ENCODE measurements at places on chromosomes 5 and 9.

DNA sequence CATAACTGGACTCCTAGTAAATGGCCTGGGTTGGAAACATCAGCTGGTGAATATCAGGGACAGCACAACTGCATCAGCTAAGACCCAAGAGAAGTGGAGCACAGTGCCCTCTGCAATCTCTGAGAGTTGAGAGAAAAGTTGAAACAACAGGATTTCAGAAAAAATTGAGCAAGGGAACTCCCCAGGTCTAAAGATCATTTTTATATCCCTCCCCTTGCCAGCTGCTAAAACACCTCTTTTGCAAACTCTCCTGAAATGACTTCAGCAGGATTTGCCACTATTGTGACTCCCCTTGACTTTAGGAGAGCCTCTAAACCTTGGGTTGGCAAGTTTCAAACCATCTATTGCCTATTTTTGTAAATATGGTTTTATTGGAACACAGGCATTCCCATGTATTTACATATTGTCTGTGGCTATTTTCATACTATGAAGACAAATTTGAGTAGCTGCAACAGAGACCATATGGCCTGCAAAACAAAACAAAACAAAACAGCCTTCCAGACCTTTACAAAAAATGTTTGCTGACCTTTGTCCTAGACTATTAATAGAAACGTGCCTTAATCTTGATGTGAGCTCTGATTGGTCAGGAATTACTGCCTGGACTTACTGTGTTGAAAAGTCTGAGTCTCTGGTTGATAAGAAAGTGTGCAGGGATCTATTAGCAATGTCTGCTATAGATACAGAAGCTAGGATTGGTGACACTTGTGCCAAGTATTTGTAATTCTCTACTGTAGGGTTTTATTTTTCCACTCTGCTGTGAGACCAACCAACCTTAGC, 37.7 kb upstream of the PLPPR1 start:
- no peak for DNase-seq

DNA sequence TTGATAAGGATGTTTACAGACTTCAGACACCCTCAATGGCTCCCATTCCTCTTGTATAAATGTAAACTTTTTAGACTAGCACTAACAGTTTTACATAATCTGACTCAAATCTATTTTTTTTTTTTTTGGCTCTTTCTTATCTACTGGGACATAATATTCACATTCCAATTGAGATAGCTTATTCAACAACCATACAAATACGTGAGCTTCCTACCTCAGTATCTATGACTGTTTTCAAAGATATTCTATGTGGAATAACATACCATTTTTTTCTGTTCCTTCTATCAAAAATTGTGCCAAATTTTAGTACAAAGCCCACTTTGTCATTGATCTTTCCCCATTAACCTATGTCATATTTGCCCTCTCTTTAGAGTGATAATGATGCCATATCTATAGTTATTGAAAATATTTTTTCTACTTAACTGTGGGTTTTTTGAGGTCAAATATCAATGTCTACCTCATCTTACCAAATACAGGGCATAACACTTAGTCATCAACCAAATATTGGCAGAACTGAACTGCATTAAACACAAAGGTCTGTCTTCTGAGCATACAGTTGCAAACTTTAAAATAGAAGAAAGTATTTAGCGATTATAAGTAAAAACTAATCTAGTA, 482.6 kb downstream of the PTPRD start:
- DNase-seq: no peak

GRCh38 chr9:69458176-69458575, 133.2 kb downstream of the ENTREP1 start:
- DNase-seq: no peak

DNA sequence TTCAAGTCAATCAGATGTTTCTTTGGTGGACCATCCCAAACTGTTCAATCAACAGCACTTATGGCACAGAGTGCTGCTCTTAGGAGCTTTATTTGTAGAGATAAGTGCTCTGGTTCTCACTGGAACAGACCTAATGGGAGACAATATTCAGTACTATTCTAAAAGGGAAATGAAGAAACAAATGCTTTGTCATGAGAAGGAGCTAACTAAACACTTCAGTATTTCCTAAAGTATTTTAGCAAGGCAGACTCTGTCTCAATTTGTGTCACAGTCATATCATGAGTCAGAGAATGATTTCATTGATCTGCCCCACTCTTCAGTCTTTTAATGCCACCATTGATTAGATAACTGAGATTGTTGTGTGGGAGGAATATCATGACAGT, 175.3 kb downstream of the SLF1 start:
- DNase-seq: no peak

GRCh38 chr5:149134778-149135500, 6.4 kb upstream of the ABLIM3 start:
- DNase-seq: no peak

DNA sequence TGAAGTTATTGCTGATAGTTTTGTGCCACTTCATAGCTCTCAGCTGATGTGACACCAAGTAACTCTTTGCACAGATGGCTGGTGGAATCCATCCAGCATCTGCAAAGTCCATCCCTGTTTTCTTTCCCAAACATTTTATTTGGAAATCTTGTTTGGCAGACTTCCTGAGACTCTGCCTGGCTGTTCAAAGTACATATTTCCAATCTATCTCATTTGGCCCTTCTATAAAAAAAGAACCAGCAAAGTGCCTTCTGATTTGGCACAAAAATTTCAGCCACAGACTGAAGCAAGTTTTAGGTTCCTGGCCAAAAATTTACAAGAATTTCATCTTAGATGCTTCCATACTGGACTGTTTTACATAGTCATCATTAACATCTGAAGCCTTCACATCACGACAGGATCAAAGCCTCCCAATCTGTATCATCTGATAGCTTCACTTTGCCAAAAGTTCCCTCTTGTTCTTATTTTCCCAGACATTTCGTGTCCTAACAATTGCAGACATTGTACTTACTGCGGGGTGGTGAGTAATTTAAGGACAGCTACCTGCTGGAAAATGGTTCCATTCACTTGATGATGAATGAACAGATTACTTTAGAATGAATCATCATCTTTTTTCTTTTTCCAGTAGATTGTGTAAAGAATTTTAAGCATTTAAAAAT, 377.3 kb downstream of the KIAA0825 start:
- DNase-seq: no peak

DNA sequence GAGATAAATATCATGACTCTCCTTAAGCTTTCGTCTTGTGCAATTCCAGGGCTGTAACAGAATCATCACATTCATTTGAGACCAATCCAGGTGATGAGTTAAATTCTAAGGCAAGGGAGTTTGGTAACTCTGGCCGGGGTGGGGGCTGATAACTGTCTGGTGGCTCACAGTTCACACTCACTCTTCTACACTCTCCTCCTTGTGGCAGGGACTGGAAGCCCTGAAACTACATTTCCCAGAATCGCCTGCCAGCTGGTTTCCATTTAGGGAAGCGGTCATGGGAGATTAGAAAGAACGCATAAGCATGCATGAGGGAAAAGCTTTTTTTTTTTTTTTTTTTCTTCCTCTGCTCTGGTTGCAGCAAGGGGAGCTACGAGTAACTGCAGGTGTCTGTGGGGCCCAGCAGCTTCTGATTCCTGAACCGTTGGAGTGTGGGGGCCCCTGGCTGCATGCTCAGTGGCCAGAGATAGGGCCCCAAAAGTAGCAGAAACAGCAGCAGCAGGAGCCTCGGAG, 154.8 kb upstream of the TBC1D2 start:
- DNase-seq: no peak

DNA sequence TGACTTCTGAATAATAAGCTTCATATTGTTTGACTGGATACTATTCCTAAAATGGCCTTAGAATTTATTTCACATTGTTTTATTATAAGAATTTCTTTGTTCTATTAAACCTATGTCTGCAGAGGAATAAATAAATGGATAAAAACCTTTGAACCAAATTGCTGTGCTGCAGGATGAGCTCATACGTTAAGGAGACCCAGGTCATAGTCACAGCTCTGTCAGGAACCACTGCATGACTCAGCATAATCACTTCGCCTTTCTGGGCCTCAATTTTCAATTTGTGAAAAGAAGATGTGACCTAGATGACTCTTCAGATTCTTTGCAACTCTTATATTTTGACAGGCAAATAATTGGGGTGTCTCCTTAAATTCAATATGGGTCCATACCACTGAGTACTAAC, 36.7 kb upstream of the HMHB1 start:
- no peak for DNase-seq

DNA sequence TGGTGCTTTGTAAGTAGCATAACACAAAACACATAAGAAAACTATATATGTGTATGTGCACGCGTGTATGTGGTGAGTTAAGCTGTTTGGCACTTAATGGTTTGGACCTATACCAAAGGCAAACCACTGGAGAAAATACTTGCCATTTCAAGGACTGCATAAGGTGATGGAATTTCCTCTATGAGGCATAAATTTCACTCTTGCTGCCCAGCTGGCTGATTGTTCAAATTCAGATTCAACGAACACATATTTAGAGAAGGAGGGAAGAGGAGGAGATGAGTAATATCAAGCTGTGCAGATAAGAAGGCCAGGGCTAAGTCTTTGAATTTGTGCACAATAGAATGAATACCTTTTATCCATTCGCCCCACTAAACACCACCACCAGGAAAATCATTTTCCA, 470.6 kb upstream of the MPDZ start:
- DNase-seq: no peak

DNA sequence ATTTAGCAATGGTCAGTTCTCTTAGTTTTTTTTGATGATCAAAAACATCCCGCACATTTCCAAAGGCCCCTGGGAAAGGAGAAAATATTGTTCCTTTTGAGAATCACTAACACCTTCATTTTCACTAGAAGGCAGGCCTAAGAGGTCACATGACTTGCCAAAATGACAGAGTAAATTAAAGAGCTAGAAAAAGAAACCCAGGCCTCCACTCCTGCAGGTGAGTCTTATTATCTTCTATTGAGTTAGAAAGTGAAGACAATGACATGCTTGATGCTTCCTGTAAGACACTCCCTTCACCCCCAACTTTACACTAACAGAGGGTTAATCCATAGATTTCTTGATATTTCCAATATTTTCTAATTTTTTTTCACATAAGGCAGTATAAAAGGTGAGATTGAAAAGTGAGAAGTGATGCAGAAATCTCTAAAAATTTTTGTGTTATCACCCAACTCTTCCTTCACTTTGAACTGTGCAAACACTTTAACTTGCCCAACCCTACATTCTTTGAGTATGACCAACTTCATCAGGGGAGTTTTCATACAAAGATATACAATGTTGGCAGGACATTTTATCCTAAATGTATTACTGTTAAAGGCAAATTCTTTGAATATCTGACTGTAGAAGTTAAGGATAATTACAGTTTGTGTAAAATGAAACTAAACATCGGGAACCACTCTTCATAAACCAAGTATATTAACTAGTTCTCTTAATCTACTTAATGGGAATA, 57.1 kb downstream of the SUB1 start:
- no peak for DNase-seq

GRCh38 chr5:106443746-106444145, 1227.0 kb downstream of the EFNA5 start:
- no peak for DNase-seq

DNA sequence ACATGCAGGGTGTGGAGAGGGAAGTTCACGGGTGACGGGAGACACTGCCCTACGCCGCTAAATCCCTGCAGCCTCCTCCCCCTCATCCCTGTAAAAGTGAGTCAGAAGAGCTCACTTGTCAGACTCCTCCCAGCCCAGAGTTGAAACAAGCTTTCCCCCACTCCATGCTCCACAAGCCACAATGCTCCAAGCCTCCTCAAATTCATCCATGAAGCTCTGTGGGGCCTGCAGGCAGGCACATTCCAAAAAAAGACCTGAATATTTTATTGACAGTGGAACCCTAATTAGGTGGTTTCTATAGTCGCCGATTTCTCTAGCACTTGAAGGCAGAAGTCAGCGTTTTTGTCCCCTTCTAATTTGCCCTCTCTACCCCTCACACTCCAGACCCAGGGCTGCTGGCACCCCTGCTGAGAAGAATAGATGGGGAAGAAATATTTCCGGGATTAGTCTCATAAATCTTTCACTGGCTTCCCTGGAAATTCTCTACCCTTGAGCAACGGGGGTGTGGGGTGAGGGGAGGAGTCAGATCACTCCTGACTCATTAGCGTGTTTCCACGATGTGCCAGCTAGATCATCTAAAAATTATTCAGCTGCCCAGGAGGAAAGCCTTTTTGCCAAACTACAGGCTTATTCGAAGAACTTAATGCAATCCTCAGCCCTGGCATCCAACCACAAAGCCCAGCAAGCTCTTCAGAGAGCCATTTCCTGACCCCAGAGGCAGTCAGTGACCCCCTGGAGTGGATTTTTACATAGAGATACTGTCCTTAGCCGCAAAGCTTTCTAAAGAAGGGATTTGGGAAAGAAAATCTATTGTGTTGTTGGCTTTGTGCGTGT, 97.1 kb downstream of the ENC1 start:
- DNase-seq: no peak

- no peak for DNase-seq
Observed at GRCh38 chr5:26674846-26675245, 363.5 kb downstream of the CDH9 start.

GRCh38 chr5:177367981-177368868, 10.5 kb downstream of the RGS14 start:
- DNase-seq: no peak

GRCh38 chr5:88674356-88675167, 208.4 kb downstream of the MEF2C start:
- no peak for DNase-seq

- DNase-seq: no peak
Observed at GRCh38 chr9:130908146-130908877, 11.7 kb upstream of the QRFP start.

- no peak for DNase-seq
Observed at GRCh38 chr9:82281066-82281465, 292.5 kb downstream of the SPATA31D1 start.

DNA sequence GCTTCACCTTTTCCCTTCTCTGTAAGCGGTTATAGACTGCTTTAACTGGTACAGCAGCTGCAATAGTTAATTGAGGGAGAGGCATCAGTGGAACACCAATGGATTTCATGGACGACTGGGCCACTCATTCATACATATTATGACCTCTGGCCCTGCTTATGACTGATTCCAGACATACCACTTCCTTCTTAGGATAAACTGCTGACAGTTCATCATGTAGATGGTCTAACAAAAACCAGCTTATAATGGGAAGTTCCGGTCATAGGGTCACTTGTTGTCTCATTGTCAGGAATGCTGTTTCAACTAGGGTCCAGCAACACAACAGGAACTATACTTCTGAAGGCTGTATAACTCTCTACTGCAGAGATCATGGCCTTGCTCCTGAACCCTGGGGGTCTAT, 265.2 kb upstream of the RASA1 start:
- DNase-seq: no peak

GRCh38 chr5:102794677-102795331, 39.7 kb downstream of the PAM start:
- DNase-seq: no peak

DNA sequence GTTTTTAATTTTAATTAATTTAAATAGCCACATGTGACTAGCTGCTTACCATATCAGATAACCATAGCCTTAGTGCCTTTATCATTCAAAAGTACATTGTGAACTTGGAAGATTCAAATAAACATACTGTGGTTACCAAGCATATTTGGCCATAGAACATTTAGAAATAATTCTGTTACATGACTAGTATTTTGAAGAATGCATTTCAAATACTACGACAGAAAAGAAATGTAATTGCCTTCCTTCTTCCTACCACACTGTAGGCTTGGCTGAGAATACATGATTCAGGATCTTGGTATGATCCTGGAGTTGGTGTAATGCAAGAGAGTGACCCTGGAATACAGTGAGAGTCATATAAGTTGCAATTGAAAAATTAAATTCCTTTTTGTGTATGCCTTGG, 109.7 kb upstream of the PCA3 start:
- no peak for DNase-seq

All from C1 segment of cervical spinal cord (tissue), 14 donors.